ENCODE measurements at places on chromosomes 7 and 10.

GRCh38 chr10:36759141-36759805, 366.1 kb upstream of the ANKRD30A start:
- no peak for DNase-seq

- no peak for DNase-seq
Observed at GRCh38 chr7:140695381-140695780, 1.1 kb upstream of the NDUFB2 start.

GRCh38 chr10:47158116-47159071, 141.6 kb upstream of the GDF10 start:
- DNase-seq, result no peak

DNA sequence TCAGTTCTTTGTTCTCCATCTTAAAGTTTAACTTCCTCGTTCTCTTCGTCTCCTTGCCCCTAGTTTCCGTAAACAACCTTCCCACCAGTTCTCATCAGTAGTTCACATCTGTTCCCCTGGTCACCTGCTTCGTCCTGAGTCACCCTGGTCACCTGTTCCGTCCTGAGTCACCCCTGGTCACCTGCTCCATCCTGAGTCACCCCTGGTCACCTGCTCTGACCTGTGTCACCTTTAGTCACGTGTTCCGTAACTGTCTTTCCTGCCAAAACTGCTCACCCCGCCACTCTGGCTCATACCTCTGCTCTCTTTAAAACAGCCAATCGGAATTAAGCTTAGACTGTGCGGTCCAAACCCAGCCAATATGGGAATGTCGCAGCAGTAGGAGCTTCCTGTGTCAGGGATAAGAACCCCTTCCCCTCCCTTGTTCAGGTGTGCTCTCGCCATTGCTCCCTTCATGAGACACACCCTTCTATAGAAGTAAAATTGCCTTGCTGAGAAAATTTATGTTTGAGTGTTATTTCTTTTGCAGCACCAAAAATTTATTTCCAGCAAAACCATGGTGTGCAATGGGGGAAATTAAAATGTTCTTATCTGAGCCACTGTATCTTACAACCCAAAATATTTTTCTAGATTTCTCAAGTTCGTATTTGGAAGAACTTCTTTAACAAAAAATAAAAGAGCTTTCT, 112.2 kb downstream of the VIM start:
- DNase-seq, result no peak

- no peak for DNase-seq
Observed at GRCh38 chr10:59626523-59626869, 83.2 kb downstream of the SLC16A9 start.

DNA sequence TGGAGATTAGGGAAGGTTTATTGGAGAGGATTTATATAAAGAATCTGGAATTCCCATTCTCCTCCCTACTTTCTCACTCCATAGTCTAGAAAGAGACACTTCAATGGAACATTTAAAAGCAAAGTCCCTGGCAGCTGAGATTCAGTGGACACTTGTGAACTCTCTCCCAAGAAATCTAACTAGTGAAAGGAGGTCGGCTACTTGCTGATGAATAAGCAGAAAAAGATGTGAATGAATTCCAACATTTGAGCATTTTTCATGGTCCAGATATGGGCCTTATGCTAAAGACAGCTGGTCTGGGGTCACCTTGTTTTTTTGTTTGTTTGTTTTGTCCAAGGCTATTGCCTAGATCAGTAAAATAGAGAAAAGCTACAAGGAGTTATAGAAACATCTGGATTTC, 141.1 kb upstream of the LRRTM3 start:
- no peak for DNase-seq

- peak; percentile 88 for DNase-seq
Observed at GRCh38 chr10:12419262-12419847, 70.0 kb downstream of the CAMK1D start.

DNA sequence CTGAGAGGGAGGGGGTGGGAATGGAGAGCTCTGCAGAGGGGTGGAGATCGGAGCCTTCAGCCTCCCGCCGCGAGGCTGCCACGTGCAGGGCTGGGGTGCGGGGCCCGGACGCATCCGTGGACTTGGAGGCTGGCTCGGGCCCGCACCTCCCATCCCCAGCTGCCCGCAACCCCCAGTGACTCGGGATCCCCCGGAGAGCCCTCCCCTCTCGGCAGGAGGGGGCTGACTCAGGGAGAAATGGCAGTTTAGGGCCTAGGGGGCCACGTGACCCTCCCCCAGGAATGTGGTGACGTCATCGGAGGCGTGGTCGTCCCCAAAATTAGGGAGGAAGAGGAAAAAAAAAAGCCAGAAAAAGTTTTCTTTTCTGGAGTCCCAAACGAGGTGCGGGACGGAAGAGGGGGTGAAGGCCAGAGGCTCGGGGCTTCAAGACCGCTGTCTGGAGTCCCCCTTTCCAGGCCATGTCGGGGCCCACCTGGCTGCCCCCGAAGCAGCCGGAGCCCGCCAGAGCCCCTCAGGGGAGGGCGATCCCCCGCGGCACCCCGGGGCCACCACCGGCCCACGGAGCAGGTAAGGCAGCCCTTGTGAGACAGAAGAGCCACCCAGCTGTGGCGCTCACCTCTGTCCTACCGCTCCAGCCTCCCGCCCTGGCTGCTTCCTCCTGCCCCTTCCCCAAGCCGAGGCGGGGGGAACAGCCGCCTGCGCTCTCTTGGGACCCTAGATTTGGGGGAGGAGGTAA, at the start of gene TRIP6:
TRIP6 (plus strand) TSS at position 348 of the 736 bp plus-strand sequence; CDS start at position 459, 111 bp downstream.
- DNase-seq, result peak; percentile 36

GRCh38 chr10:120456626-120457430, at the start of gene PLPP4:
Gene PLPP4, plus strand, starts transcription at chr10:120457227. Its CDS starts 79 bp downstream, at chr10:120457306.
- DNase-seq, result no peak

GRCh38 chr10:63057509-63057908, 75.6 kb upstream of the NRBF2 start:
- DNase-seq, result no peak

- no peak for DNase-seq
Observed at GRCh38 chr7:15041226-15041625, 138.7 kb upstream of the DGKB start.
